ENCODE measurements at places on chromosomes 3 and 15.
A peak's percentile ranks its signal among the peaks of the same experiment; 100 is the strongest.

- DNase-seq, result peak; percentile 6
Observed at GRCh38 chr3:143535994-143536784, 312.1 kb downstream of the SLC9A9 start.

GRCh38 chr3:88105325-88105724 is 44.4 kb upstream of the C3orf38 start:
- DNase-seq, result peak; percentile 31

- peak; percentile 2 for DNase-seq
Observed at GRCh38 chr3:90062016-90062415, 954.6 kb downstream of the EPHA3 start.

- no peak for DNase-seq
Observed at GRCh38 chr15:86061581-86061980, 18.1 kb upstream of the AGBL1 start.

- DNase-seq, result peak; percentile 15
Observed at GRCh38 chr3:46958467-46959160, 17.9 kb downstream of the CCDC12 start.

DNA sequence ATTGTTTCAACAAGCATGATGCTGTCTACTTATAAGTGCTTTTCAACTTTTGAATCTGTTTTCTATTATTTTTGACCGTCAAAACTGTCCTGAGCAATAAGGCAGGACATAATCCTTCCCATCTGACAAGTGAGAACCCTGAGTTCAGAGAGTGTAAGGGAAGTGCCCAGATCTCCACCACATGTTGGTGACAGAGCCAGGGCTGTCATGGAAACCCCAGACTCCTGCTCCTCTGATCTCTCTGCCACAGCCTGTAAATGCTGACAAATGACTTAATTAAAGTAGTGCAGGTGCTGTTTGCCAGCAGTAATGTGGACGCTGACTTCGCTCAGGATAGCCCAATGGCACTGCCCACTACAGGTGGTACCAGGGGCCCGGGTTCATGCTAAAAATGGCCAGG is 40.3 kb downstream of the SPSB4 start:
- DNase-seq, result no peak

- DNase-seq, result no peak
Observed at GRCh38 chr15:90394748-90395442, 6.9 kb downstream of the IQGAP1 start.

Measured in iris pigment epithelial cell (primary cell).